CD4-positive, alpha-beta T cell treated with Interleukin-15 for 4 hours (primary cell): ENCODE measurements at places on chromosomes 5 and 9.

DNA sequence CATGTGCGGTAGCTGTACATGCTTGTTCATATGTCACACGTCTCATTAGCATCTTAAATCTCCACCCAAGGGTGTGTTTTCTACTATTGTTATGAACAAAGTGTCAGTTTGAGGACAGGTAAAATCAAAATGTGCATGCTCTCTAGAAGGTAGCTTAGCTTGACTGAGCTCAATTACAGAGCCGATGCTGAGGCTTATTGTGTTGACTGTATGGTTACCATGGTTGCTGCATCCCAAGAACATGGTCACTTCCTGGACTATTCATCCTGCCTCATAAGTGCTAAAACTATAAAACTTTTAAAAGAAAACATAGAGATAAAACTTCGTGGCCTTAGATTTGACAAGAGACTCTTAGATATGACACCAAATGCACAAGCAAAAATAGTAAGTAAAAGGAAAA lies 426.1 kb upstream of the CTNND2 start:
- no peak for DNase-seq

- DNase-seq, result no peak
Observed at GRCh38 chr5:36089989-36090388, 23.3 kb upstream of the UGT3A2 start.

GRCh38 chr5:121698690-121699089 lies 153.0 kb upstream of the FTMT start:
- no peak for DNase-seq

GRCh38 chr9:26605367-26605766 lies 287.2 kb downstream of the CAAP1 start:
- no peak for DNase-seq

DNA sequence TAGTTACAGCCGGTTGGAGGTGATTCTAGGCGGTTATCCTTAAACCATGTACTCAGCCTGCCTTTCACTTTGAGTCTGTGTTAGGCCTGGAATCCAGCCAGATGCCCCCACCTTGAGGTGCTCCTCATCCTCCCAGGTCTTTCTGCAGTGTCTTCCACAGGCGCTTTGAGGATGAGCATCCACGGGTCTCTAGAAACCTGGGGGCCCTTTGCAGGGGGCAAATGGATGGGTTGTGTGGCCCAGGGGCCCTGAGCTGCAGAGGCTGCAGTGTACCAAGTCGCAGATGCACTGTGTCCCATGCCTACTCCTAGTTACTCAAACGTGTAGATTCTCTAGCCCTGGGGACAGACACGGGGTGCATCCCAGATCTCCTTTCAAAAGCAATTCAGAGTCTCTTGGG lies 242.1 kb upstream of the IRX1 start:
- no peak for DNase-seq

GRCh38 chr5:151181818-151182523 lies 24.4 kb upstream of the ANXA6 start:
- DNase-seq, result no peak

- DNase-seq, result no peak
Observed at GRCh38 chr9:69326261-69326660, 1.2 kb downstream of the ENTREP1 start.

- DNase-seq, result no peak
Observed at GRCh38 chr9:76738402-76738801, 25.8 kb upstream of the PCA3 start.

GRCh38 chr9:18982262-18982620 lies 50.8 kb downstream of the SAXO1 start:
- DNase-seq, result no peak

DNA sequence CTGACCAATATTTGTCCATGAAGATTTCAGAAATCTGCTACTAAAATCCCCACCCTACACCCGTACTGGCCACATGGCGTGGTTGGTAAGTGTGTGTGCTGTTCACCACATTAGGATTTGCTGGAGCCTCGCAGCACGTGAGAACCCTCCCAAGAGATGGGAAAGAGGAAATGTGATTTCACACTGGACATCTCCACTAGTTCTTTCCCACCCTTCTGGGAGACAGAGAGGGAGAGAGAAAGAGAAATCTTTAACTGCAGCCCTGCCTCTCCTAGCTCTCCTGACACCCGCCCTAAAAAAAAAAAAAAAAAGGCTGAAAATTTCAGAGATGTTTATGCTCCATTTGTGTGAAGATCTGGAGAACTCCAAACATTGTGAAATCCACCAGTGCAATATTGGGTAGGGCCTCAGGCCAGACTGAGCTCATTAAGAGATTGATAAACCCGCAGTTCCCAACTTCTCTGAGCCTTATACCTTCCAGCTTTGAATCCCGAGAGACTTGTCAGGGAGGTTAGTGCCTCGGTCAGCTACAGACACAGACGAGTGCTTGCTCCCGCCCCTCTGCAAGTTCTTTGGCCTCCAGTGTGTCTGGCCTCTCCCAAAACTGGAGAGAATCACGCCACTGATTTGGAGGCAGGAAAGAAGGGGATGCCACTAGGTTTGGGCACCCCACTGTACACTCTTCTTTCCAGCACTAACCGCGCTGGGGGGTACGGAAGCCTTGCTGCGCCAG lies 1.9 kb downstream of the SPRY4 start:
- DNase-seq, result no peak

DNA sequence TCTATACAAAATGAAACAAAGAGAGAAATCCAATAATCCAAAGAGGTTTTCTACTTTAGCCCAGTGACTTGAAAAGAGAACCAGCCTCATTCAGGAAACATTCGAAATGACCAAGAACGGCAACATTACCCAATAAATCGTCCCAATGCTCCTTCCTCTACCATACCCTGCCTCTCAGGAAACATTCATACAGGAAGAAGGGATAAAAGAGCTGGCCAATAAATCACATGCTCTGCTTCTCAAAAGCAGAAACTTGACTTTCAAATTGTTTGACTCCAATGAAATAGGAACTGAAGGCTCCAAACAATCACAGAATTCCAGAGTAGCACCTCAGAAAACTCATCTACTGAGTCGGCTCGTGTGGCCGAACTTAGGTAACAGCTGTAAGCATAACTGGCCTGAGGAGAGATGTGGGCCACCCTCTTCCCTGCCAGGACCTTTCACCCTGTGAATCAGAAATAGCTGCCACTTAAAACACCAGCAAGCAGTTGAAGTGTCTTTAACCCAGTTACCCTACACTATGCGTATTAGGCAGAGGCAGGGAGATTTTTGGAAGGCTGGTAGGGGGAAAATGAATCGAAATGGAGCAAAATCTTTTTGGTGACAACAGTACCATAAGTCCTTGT lies 14.6 kb downstream of the ARL15 start:
- DNase-seq, result no peak

- no peak for DNase-seq
Observed at GRCh38 chr9:1005043-1005667, 28.7 kb downstream of the DMRT3 start.

- no peak for DNase-seq
Observed at GRCh38 chr5:171906066-171906570, 100.3 kb downstream of the FBXW11 start.

DNA sequence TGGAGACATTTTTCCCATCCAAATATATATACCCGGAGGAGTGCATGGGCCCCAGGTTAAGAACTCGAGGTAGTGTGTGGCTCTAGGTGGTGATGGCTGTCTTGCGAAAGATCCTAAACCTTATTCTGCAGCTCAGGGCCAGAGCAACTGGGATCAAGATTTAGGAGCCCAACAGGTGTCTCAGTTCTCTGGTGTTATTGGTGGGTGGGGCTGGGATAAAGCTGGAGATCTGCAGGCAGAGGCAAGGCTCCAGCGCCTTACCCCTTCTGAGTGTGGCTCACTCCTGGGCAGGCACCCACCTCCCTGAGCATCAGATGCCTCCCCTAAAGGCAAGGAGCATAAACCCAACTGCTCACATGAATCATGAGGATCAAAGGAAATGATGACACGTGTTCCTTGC lies 11.2 kb downstream of the UBE2QL1 start:
- DNase-seq, result no peak

GRCh38 chr5:116814626-116815385 lies 240.2 kb upstream of the SEMA6A start:
- no peak for DNase-seq

- DNase-seq, result no peak
Observed at GRCh38 chr9:20651939-20652338, 29.6 kb upstream of the MLLT3 start.

- no peak for DNase-seq
Observed at GRCh38 chr9:136599811-136600660, 54.2 kb upstream of the NOTCH1 start.

DNA sequence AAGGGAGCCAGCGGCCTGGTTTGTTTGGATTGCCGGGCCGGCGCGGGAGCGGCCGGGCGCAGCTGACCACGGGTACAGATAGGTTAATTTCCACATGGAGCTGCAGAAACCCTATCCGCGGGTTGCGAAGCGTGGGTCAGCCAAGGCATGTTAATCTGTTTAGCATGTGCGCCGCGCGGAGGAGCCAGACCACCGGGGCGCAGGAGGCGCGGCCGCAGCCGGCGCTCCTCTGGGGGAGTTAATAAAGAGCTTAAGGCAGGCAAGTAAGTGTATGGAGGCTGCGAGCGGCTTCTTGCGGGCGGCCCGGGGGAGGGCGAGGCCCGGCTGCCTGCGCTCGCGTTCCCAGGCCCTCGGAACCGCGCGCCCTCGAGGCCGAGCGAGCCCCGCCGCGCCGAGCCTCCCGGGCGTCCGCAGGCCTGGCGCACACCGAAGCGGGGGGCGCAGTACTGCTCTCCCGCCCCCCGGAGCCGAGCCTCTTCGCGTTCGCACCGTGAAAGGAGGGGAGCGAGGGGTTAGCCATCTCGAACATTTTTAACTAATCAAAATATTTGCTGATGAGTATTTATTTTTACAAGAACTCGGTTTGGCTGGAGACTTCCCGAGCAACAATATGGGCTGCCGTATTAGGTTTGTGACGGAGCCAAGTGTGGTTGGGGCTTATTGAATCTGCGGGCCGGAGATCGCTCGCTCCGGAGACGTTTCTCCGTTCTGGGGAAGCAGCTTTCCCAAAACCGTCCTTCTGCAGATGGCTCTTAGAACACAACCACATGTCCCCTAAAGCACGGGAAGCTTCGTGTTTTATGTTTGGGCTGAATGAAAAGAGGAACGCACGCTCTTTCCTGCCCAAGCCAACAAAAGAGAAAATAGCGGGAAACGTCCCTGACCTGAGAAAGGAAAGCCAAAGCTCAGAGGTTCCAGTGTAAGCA lies 28.8 kb downstream of the FOXD1 start:
- DNase-seq, result no peak

- DNase-seq, result no peak
Observed at GRCh38 chr5:160036243-160036642, 27.3 kb downstream of the TTC1 start.

- no peak for DNase-seq
Observed at GRCh38 chr5:51622161-51622790, 239.0 kb downstream of the ISL1 start.

DNA sequence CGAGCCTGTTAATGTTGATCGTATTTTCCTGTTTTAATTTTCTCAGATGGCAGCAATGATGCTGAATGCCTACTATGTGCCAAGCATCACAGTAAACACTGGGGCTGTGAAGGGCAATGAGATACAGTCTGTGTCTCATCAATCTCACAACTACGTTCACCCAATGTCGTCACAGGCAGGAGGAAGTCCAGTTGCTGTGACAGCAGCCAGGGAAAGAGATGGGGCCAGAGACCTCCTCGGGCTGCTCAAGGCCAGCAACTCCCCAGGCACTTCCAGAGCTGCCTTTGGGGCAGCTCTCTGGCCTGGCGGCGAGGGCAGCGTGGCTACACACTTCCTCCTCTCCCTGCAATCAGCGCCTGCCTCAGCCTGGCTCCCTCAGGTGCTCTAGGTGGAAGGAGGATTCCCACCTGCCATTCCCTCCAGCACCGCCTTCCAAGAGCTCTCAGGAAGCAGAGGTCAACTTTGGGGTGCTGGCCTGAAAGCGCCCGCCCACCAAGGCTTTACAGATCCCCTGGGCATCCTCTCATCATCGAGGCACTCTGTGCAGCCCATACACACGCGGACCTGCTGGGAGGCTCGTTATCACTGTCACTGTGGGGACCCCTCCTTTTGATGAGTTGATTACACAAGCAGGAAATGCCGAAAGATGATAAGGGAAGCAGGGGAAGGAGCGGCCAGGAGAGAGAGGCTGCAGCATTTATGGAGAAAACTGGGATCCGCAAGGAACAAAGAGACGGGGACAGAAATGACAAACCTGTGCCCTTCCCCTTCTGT lies 159.2 kb downstream of the ZDHHC21 start:
- no peak for DNase-seq

- no peak for DNase-seq
Observed at GRCh38 chr5:124199893-124200292, 546.5 kb downstream of the ZNF608 start.

GRCh38 chr5:88708021-88708420 lies 175.0 kb downstream of the MEF2C start:
- DNase-seq, result no peak

DNA sequence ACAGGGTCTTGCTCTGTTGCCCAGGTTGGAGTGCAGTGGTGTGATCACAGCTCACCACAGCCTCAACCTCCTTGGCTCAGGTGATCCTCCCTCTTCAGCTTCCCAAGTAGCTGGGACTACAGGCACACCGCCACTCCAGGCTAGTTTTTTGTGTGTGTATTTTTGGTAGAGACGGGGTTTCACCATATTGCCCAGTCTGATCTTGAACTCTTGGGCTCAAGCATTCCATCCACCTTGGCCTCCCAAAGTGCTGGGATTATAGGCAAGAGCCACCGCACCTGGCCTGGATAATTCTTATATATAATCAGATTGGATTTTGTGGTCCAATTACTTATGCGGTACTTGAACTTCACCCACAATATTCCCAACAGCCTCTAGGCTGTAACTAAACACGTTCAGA lies 19.8 kb downstream of the CCDC69 start:
- DNase-seq, result no peak

- DNase-seq, result no peak
Observed at GRCh38 chr9:79028101-79028500, 543.7 kb upstream of the TLE4 start.

DNA sequence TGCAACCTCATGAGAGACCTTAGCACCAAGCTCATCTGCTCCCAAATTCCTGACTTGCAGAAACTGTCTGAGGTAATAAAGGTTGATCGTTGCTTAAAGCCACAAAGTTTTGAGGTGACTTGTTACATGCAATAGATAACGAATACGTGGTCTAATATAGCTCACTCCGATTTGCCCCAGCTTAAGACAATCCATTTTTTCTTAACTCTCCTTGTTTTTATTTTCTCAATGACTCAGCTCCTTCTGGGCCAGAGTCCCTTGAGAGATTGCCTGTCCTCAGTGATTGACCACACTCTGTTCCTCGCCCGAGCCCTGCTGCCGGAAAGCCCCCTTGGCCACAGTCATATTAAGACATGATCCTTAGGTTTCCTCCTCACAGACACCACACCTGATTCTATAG lies 63.7 kb upstream of the FANCC start:
- no peak for DNase-seq
